ENCODE measurements at places on chromosomes 3 and 15.

DNA sequence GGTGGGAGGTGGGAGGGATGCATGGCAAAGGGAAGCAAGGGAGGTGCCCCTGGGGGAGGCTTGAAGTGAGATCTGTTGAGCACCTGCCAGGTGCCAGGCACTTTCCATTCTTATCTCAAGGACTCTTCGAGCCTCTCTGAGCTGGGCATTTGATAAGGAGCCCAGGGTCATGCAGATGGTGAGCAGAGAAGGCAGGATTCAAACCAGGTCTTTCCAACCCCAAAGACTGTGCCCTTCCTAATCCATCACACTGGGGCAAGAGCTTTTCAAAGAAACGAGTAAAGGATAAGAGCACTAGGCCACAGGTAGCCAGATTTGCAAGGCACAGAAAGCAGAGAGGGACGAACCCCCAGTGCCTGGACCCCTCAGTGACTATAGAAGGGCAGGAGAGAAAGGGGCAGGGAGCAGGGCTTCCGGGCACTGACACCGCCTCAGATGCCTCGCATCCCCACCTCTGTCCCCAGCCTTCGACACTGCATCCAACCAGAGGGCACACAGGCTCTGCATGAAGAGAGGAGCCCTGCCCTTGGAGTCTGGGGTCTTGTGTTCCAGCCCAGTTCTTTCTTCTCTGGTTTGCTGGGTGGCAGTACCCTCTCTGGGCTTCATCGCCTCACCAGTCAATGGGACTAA, 21.0 kb downstream of the IGDCC4 start:
- no peak for DNase-seq

GRCh38 chr15:64891561-64891960, 20.1 kb upstream of the ANKDD1A start:
- no peak for DNase-seq

DNA sequence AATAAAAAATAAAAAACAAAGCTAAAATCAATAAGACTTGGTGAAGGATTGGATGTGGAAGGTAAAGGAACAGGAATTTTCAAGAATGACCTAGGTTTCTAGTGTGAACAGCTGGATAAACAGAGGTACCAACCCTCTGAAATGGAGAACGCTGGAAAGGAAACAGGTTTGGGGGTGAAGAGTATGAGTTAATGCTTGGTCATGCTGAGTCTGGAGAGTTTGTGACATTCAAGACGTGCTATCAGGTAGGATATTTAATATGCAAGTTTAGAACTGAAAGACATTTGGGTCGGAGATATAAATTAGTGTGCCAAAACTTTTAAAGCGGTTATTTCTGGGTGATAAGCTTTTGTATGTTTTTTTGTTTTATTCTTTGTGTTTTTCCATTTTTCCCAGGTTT, 11.4 kb upstream of the KLHL6 start:
- no peak for DNase-seq

- no peak for DNase-seq
Observed at GRCh38 chr3:113783463-113783862, 36.6 kb downstream of the ATP6V1A start.

GRCh38 chr3:81352867-81353266, 408.6 kb downstream of the GBE1 start:
- peak; percentile 50 for DNase-seq

DNA sequence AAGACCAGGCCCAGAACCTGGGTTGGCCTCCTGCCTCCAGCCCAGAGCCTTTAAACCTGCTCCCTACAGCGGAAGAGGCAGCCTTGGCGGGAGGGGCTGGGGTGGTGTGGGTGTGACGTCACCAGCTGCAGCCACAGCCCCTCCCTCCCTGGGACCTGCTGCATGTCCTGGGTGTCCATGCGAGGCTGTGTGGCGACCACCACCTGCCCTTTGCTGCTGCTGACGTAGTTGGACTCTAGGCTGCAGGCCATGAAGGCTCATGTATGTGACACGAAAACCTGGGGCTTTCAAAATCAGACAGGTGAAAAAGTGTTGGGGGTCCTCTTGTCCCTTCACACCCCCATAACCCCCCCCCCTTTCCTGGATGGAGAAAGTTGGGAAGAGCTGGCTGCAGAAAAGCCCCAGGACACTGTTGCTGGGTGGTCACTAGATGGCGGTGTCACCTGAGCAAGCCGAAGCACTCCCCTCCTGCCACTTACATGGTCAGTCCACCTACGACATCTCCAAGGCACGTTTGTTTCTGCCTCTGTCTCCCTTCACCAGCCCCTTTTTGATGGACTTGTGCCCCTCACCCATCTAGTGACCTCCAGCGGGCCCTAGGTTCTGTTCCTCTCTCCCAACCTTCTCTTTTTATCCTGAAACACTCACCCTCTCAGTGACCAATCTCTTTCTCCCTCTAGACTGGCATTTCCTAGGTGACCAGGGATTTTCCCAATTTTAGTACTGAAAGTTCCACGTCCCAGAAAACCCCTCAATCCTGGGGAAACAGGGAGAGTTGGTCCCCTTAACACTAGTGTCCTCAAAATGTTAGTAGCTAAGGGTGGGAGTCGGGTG, 35.2 kb downstream of the SLC6A20 start:
- peak; percentile 10 for DNase-seq

DNA sequence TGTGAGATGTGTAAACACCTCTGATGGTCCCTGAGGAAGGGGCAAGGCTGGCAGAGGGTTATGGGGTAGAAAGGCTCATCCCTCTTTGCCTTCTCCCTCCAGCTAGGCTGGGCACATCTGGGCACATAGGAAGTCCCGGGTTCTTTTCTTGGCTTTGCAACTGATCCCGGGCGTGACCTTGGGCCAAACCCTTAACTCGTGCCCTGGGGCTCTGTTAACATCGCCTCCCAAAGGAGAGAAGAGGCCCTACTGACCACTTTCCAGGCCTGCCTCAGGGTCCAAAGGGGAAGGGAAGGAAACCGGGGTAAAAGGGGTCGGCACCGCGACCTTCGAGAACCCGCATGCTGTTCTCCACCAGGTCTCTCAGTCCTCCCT, 549 bp downstream of the C3orf18 start:
- DNase-seq: no peak

DNA sequence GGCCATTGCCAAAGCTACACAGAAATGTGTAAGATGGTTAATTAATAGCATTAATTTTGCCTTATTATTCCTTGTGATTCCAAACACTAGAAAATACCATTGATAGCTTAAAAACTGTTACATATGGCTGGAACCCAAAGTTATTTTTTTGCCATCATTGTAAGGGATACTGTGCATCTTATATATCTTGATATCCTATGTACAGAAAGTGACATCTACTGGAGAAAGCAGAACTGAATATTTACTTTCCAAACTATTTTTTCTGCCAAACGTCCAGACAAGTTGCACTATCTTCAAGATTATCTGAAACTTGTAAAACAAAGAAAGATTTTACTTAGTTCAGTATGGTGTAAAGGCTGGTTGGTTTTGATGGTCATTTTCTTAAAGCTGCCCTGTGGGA, 33.3 kb upstream of the MEIS2 start:
- no peak for DNase-seq

- DNase-seq: no peak
Observed at GRCh38 chr3:64174328-64174727, 50.9 kb downstream of the PRICKLE2 start.

DNA sequence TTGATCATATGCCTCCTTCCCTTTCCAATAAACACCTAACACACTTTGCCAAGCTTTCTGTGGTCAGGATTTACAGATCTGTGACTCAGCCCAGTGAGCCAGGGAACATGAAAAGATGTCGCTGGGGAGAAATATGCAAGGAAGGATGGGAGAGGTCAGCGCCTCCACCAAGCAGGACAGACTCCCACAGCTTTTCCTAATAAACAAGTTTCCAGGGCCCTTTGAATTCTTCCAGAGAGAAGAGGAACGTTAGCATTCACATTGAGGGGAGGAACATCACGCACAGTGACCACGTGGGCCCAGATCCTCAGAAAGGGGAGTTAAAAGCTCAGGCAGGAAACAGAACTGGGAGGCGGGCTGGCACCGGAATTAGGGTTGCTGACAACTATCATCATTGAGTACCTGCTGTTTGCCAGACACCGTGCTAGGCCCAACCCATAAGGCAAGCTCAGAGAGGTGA, 33.3 kb upstream of the MRPS22 start:
- peak; percentile 36 for DNase-seq

GRCh38 chr15:59260090-59260489, 53.4 kb downstream of the LDHAL6B start:
- no peak for DNase-seq

DNA sequence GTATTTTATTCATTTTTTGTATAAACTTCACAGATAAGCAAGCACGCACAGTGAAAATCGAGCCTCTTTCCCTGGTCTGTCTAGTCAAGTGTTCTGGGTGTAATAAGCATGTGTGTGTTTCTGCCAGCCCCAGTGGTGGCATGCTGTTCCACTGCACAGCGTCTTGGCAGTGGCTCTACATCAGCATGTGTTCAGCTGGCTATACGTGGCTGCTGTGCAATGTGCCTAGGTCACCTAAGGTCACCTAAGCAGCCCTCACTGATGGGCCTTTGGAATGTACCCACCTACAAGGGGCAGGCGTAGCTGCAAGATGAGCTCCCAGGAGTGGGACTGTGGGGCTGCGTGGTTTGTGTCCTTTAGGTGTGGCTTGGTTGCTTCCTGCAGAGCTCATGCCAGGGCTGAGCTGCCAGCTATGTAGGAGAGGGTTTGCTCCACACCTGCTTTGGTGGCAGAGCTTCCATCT, 4.9 kb downstream of the LIMD1 start:
- no peak for DNase-seq

- no peak for DNase-seq
Observed at GRCh38 chr3:49714728-49715550, 4.5 kb downstream of the AMIGO3 start.

DNA sequence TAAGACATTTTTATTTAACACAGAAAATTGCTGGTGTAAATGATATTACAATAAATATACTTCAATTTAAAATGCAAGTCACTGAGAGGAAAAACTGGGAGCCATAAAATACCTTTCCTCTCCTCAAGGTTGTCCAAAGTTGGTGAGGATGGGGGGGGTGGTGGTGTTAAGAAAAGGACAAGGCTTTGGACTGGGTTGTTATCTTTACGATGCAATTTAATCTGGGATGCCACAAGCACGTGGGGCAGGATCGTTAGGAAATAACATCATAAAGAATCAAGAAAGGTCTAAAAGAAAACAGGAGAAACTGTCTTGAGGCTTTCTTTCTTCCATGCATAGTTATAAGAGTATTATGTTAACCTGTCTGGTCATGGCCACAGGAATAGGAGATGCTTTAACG, 66.9 kb downstream of the NMNAT3 start:
- DNase-seq: no peak

- no peak for DNase-seq
Observed at GRCh38 chr15:65082303-65082953, 5.9 kb downstream of the KBTBD13 start.

DNA sequence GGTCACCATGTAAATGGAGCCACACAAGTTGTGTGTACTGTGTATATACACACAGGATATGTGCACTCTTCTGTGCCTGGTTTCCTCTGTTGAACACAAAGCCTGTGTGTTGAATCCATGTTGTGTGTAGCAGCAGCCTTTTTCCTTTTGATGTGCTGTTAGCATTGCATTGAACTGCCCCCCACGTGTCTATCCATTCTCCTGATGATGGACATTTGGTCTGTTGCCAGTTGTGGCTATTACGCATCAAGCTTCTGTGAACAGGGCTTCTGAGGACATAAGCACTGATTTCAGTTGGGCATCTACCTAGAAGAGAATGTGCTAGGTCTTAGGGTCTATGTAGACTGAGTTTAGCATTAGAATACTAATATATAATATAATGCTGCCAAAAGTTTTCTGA, 77.4 kb downstream of the LSM3 start:
- no peak for DNase-seq

DNA sequence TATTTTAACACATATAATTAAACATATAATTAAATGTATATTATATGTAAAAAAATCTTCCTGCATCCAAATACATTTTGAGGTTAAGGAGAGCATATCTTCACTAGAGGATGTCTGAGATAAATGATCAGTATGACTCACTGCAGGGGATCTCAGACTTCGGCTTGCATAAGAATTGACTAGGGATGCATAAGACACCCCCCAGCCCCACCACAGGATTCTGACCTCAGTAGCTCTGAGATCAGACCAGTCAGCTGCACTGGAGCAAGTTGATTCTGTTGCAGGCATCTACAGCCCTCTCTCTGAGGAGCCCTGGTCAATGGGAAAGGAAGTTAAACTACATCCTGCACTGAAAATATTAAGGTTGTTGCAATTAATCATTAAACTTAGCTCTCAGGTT, 29.0 kb upstream of the TBC1D21 start:
- DNase-seq: no peak
